M059J (cell line): ENCODE measurements at places on chromosomes 13 and 19. TPM values are rescaled to one million over a fixed set of nuclear protein-coding genes. Genes with fewer than 3 reads are reported as not detected.

DNA sequence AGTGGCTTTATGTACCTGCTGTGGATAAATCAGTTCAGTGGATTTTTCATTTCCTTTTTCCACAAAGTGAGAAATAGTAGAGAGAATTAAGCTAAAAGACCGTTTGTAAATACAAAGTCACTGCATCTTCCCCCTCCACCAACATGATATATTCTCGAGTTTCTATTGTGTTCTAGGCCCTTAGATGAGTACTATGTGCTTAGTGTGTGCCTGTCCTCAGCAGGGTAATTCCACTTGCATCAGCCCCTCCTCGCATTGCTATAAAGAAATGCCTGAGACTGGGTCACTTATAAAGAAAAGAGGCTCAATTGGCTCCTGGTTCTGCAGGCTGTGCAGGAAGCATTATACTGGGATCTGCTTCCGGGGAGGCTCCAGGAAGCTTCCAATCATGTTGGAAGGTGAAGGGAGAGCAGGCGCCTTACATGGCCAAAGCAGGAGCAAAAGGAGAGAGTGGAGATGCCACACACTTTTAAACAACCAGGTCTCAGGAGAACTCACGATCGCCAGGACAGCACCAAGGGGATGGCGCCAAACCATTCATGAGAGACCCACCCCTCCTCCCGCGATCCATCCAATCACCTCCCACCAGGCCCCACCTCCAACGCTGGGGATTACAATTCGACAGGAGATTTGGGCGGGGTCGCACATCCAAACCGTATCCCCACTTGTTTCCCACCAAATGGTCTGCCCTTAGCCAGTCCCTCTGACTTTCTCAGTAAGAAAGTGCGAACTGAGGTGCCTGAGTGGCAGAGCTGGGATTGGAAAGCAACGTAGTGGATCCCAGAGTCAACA is 102.3 kb upstream of the ABCC4 start:
- no peak for DNase-seq

IZUMO2 gene
- not detected in 2 replicates for total RNA-seq

GRCh38 chr19:14368011-14368513 is 13.2 kb upstream of the ADGRE5 start:
- DNase-seq, result peak; percentile 40

DNA sequence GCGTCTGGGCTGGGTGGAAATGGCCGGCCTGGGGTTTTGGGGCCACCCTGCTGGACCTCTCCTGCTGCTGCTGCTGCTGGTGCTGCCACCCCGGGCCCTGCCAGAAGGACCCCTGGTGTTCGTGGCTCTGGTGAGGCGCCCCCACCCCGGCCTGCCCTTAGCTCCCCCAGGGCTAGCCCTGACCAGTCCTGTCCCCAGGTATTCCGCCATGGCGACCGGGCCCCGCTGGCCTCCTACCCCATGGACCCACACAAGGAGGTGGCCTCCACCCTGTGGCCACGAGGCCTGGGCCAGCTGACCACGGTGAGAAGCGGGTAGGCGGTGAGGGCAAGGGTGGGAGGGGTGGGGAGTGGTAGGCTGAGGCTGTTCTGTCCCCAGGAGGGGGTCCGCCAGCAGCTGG is at the start of gene ACP4:
Gene ACP4 (plus strand): TSS at position 20 of the 400 bp plus-strand sequence. CDS start 0 bp downstream, at position 20.
- no peak for DNase-seq

GRCh38 chr19:42076380-42076944 is 496 bp downstream of the ZNF574 start:
- DNase-seq, result no peak

DNA sequence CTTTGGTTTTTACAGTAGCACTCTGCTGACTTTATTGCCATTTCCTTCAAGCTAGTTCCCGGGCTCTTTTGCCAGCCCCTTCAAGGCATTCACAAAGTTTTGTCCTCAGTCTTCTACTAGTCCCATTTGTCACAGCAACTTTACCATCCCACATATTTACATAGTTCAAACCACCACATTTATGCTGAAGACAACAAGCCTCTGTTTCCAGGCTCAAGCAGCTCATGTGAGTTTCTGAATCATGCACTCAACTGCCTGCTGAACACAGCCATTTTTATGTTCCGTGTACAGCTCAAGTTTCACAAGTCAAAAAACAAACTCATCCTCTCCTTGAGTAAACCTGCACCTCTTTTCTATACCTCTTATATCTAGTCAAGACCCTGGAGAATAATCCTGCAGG is 977.0 kb upstream of the SLC10A2 start:
- DNase-seq, result peak; percentile 71

FGF21 gene
- 0.37 TPM in 1 of 2 replicates, not detected in the other for total RNA-seq

DNA sequence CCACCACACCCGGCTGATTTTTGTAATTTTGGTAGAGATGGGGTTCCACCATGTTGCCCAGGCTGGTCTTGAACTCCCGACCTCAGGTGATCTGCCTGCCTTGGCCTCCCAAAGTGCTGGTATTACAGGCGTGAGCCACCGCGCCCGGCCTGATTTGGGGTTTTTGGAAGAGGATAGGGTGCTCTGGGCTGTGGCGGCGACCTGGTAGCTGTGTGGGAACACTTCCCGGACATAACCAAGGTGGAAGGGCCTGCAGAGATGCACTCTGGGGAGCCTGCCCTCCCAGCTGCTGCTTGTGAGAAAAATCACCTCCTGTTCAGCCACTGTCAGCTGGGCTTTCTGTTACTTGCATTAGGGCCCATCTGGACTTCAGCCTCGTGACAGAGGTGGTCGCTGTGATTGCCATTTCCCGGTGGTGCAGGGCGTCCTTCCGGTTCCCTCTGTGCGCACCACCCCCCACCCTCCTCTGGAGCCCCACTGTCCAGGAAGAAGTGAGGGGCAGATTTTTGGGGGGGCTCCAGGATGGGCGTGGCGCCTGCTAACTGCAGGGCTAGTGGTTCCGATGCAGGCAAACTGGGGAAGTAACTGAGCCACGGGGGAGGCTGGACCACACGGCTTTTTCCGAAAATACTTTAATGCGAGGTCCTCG is 7.5 kb downstream of the IL4I1 start:
- DNase-seq, result peak; percentile 17
